ENCODE measurements at places on chromosomes 1 and 21. TPM values are rescaled to one million over a fixed set of nuclear protein-coding genes. Genes with fewer than 3 reads are reported as not detected.

Gene NBPF4
- total RNA-seq = 0.33 TPM

Gene ACOT11
- 1.8 TPM for total RNA-seq

DNA sequence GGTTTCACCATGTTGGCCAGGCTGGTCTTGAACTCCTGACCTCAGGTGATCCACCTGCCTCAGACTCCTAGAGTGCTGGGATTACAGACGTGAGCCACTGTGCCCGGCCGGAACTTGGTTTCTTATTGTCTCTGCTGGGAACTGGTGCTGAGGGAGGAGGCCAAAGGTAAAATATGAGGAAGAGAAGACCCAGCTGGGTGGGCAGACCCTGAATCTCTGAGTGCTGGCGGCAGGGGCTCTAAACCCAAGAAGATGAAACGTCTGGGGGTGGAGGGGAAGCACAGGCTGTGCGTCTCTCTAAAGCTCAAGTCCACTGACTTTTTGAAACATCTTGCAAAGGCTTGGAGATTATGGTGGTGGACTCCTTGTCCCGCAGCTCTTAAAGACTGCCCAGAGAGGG lies 82.0 kb upstream of the TLR5 start:
- no peaks in the 10 kb centered on the region for H3K27me3 ChIP-seq
- H3K4me1 ChIP-seq = no peaks in the 10 kb centered on the region
- no peak for DNase-seq
- H3K36me3 ChIP-seq = no peaks in the 10 kb centered on the region

Gene HIVEP3
- 9.2 TPM for total RNA-seq

DNA sequence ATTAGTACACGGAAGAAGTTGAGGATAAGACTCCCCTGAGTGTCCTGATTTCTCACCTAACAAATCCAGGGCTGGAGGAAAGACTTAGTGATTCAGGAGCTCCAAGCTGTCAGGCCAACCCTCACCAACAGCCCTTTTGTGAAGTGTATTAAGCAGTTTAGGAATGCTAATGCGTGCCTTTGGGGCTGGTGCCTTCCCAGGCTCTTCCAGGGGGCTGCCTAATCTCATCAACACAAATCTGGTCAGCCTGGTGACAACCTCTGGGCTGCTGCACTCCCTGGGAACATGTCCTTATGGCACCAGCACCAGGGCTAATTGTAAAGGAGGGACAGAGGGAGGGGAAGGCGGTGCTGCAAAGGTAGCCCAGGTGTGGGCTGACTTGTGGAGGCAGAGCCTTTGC lies 15.5 kb downstream of the CSMD2 start:
- no peaks in the 10 kb centered on the region for H3K4me1 ChIP-seq
- no peaks in the 10 kb centered on the region for H3K27me3 ChIP-seq
- H3K4me3 ChIP-seq = no peak overlapping the region
- no peaks in the 10 kb centered on the region for H3K36me3 ChIP-seq
- no peak for DNase-seq

Gene SMYD2
- total RNA-seq = 37.3 TPM

- no peaks in the 10 kb centered on the region for H3K4me1 ChIP-seq
- no peak for DNase-seq
- H3K4me3 ChIP-seq = no peak overlapping the region
- H3K27me3 ChIP-seq = no peaks in the 10 kb centered on the region
- no peaks in the 10 kb centered on the region for H3K36me3 ChIP-seq
These were observed 124.4 kb upstream of the SLC35F3 start for GRCh38 chr1:233780049-233780448.

DNA sequence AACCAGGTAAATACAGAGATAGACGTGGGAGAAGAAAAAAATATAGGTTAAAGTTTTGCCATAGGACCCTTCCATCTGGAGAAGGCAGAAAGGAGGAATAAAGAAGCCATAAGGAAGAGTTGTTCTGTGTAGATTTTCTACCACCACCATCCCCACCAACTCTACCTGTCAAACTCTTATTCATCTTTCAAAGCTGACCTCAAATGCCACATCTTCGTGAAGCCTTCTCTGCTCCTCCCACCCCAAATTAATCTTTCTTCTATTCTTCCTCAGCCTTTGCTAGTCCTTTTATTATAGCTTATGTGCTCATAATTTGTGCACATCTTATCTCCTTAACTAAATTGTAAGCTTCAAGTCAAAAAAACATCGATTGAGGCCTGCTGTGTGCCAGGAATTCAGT lies 1.3 kb upstream of the NECTIN4 start:
- no peak overlapping the region for H3K4me3 ChIP-seq
- H3K27ac ChIP-seq = peak overlapping the region; percentile 98
- no peaks in the 10 kb centered on the region for H3K36me3 ChIP-seq
- no peaks in the 10 kb centered on the region for H3K4me1 ChIP-seq
- DNase-seq = no peak

DNA sequence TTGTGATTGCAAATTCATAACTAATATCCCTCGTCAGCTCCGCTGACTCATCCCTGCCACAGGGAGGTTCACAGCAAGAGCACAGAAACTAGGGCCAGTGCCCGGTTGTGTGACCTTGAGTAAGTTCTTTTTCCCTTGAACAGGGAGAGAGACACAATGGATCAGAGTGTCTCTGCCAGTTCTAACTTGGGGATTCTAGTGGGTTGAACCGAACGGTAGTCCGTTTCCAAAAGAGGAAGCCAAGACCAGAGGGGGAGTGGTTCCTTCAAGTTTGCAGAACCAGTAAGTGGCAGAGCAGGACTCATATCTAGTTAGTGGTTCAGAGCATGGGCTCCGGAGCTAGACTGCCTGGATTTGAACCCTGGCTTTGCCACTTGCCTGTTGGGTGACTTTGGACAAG lies 4.9 kb upstream of the SHISA4 start:
- H3K27ac ChIP-seq = no peak overlapping the region
- no peak overlapping the region for H3K4me3 ChIP-seq
- H3K4me1 ChIP-seq = no peaks in the 10 kb centered on the region
- no peaks in the 10 kb centered on the region for H3K27me3 ChIP-seq
- no peaks in the 10 kb centered on the region for H3K36me3 ChIP-seq

Gene SRM
- total RNA-seq = 33.5 TPM

Gene SYCP1
- not detected for total RNA-seq

DNA sequence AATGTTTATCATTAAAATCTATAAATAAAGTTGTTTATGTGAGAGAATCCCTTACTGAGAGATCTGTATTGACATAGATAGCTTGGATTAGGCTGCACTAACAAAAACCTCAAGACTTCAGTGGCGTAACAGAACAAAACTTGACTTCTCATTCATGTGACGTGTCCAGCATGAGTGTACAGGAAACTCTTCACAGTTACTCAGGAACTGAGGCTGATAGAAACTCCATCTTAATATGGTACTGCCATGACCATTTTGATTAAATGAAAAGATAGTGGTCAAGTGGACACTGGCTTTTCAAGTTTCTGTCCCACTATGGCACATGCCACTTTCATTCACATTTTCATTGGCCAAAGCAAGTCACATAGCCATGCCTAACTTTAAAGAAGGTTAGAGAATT lies 3.7 kb downstream of the ST3GAL3 start:
- H3K4me3 ChIP-seq = no peak overlapping the region
- H3K4me1 ChIP-seq = no peaks in the 10 kb centered on the region
- H3K27ac ChIP-seq = no peak overlapping the region
- H3K27me3 ChIP-seq = no peaks in the 10 kb centered on the region
- H3K36me3 ChIP-seq = no peaks in the 10 kb centered on the region

GRCh38 chr1:178451529-178451928 lies 45.2 kb downstream of the CLEC20A start:
- no peak overlapping the region for H3K27ac ChIP-seq
- no peaks in the 10 kb centered on the region for H3K36me3 ChIP-seq
- H3K4me1 ChIP-seq = no peaks in the 10 kb centered on the region

Gene LRRC52
- not detected for total RNA-seq

GRCh38 chr1:112507921-112508277 lies 866 bp upstream of the WNT2B start:
- H3K27ac ChIP-seq = no peak overlapping the region
- no peak for DNase-seq
- H3K4me3 ChIP-seq = peak overlapping the region; percentile 71
- H3K27me3 ChIP-seq = no peaks in the 10 kb centered on the region
- no peaks in the 10 kb centered on the region for H3K36me3 ChIP-seq

Gene LCE1C
- not detected for total RNA-seq

Gene CDCP2
- not detected for total RNA-seq

DNA sequence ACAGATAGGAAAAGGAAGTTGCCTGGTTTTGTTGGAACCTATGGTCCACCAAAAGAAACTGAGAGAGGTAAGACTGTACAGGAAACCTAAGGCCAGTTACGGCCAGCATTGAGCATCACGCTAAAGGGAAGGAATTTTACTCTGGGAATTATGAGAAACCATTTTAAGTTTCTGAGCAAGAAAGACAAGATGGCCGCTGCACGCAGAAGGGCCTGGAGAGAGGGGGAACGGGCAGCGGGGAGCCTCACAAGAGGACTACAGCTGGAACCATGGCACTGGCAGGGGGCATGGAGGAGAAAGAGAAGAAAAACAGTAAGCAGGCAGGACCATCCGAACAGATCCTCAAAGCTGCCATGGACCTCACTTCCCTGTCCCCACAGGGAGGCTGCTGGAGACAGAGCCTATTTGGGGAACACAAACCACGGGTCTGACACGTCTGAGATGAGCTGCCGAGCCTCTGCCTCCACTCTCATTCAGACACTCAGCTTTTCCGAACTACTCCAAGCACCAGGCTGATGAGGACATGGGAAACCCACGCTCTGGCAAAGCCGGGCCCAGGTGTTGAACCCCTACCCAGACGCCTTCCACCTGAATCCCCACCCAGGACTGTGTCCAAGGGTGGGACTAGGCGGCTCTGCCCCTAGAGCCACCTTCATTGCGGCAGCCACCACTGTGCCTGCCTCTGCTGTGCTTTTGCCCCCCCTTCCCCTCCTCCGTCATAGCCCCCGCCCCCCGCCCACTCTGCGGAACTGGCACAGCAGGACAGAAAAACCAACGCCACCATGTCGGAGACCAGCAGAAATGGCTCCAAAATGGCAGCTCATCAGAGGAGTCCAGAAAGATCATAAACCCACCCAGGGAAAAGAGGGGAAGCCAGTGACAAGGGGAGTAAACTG lies 69.0 kb downstream of the CD46 start:
- H3K4me3 ChIP-seq = peak overlapping the region; percentile 81
- H3K4me1 ChIP-seq = peaks cover 58% of the 10 kb centered on the region
- H3K36me3 ChIP-seq = no peaks in the 10 kb centered on the region
- no peaks in the 10 kb centered on the region for H3K27me3 ChIP-seq
- H3K27ac ChIP-seq = peak overlapping the region; percentile 98
- DNase-seq = no peak

Gene S100A8
- 26.5 TPM for total RNA-seq

- H3K27me3 ChIP-seq = no peaks in the 10 kb centered on the region
- H3K36me3 ChIP-seq = no peaks in the 10 kb centered on the region
- H3K4me1 ChIP-seq = no peaks in the 10 kb centered on the region
- no peak overlapping the region for H3K27ac ChIP-seq
- no peak overlapping the region for H3K4me3 ChIP-seq
These were observed 206.3 kb upstream of the NR5A2 start for GRCh38 chr1:199821029-199821779.

Gene HSD3B2
- total RNA-seq = not detected

Gene ZNF593OS
- total RNA-seq = not detected

- peak overlapping the region; percentile 94 for H3K27ac ChIP-seq
- H3K4me3 ChIP-seq = peak overlapping the region; percentile 68
- no peaks in the 10 kb centered on the region for H3K27me3 ChIP-seq
- no peaks in the 10 kb centered on the region for H3K4me1 ChIP-seq
- no peaks in the 10 kb centered on the region for H3K36me3 ChIP-seq
These were observed 1.9 kb downstream of the SFN start for GRCh38 chr1:26864610-26865480.

Gene HES2
- 3.6 TPM for total RNA-seq

DNA sequence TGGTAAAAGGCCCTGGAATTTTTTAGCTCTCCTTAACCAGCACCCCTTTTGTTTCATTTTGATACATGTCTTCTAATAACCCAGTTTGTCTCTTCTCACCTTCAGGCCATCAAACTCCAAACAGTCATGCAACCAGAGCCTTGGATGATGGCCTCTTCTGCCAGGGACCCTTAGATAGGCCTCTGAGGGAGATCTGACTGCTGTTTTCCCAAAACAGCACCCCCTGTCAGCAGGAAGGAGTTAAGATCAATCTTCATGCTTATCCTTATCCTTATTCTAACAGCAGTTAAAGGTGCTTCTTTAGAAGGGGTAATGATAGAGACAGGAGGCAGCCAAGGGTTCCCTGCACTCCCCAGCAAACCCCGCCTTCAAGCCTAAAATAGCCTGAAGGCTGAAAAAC lies 49.5 kb upstream of the VANGL1 start:
- no peak overlapping the region for H3K4me3 ChIP-seq
- H3K36me3 ChIP-seq = no peaks in the 10 kb centered on the region
- no peaks in the 10 kb centered on the region for H3K4me1 ChIP-seq

DNA sequence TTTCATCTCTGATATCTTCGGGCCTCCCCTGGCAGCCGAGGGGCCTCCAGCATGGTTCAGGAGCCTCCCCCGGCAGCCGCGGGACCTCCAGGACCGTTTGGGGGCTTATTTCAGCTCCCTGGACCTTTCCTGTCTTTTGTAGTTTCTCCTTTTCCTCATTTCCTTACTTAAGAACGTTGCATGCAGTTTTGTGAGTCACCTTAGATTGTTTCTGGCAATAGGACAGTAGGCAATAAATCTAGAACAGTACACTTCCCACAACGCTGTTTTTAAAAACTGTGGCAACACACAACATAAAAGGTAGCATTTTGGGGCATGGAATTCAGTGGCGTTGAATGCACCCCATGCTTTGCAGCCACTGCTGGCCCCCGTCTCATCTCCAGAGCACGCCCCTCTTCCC lies 24.4 kb downstream of the FAAP20 start:
- H3K27ac ChIP-seq = no peak overlapping the region
- DNase-seq = no peak
- no peaks in the 10 kb centered on the region for H3K4me1 ChIP-seq
- H3K36me3 ChIP-seq = no peaks in the 10 kb centered on the region
- H3K4me3 ChIP-seq = no peak overlapping the region

DNA sequence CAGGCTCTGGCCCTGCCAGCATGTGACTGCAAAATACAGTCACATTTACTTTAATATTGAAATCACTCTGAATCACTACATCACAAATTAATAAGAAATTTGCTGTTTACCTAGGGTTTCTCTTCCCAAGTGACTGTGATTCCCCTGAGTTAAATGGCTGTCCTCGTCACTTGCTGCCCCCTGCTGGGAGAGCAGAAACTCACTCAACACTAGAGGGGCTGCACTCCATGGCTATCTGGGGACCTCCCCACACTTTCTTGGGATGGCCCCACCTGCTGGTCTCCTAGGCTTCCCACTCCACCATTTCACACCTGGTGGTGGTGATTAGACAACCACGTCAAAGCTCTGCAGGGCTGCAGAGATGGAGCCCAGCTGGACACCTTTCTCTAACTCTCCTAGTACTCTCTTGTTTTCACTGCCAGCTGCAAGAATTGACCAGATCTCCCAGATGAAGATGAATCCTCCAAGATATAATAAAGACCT lies 63.4 kb downstream of the CD2 start:
- no peak overlapping the region for H3K27ac ChIP-seq
- no peaks in the 10 kb centered on the region for H3K36me3 ChIP-seq
- H3K27me3 ChIP-seq = no peaks in the 10 kb centered on the region
- no peaks in the 10 kb centered on the region for H3K4me1 ChIP-seq
- no peak for DNase-seq

DNA sequence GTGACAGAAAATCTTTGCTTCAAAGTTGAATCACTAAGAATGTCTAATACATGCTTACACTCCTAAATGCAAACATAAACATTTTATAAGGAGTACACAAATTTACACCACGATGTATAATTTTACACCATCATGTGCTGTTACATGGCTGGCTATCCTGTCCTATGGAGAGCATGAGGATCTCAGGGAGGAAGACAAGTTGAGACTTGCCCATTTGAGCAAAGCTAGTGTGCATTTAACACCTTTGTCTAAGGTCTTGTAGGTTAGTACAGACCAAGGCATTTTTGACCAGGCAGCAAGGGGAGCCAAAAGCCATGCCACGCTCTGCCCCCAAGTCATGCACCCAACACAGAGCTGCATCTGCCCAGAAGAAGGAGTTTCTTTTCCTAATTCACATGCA lies 14.5 kb upstream of the COG2 start:
- H3K27me3 ChIP-seq = no peaks in the 10 kb centered on the region
- no peak overlapping the region for H3K4me3 ChIP-seq
- H3K4me1 ChIP-seq = no peaks in the 10 kb centered on the region
- H3K27ac ChIP-seq = no peak overlapping the region
